ENCODE measurements at places on chromosomes 5 and 9.

DNA sequence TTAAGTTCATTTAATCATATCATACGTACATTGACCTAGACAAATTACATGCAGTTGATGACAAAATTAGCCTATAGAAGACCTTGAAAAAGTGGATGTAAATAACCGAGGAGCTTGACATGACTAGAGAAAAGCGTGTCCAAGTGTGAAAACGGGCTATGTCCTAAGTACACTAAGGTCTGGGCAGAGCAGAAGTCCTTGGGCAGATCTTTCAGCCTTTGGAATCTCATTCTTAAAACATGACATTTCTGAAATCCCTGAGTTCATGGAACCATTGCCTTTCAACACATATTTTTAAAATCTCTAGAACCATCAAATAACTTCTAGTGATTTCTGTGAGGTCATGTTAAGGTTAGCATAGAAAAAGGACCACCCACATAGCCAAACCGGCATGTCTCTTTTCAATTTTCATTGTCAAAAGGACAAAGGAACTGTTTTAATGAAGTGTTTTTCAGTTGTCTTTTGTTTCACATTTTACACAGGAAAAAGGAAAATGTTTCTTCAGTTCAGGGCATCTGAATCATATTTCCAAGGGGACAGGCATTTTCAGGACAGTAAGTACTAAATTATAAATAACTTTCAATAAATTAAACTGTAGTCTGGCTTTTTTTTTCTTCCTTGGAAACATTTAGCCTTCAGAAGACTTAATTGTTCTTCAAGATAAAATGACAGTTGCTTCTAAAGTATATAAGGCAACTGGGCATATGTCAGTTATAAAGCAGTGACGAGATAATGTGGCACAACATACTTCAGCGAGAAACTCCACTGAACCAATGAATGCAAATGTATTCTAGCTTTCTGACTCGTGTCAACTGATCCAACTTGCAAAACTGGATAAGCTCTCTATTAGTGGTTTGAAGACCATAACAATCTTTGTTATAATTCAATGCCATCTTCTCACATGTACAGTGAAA is 416.8 kb downstream of the NFIB start:
- DNase-seq = no peak

DNA sequence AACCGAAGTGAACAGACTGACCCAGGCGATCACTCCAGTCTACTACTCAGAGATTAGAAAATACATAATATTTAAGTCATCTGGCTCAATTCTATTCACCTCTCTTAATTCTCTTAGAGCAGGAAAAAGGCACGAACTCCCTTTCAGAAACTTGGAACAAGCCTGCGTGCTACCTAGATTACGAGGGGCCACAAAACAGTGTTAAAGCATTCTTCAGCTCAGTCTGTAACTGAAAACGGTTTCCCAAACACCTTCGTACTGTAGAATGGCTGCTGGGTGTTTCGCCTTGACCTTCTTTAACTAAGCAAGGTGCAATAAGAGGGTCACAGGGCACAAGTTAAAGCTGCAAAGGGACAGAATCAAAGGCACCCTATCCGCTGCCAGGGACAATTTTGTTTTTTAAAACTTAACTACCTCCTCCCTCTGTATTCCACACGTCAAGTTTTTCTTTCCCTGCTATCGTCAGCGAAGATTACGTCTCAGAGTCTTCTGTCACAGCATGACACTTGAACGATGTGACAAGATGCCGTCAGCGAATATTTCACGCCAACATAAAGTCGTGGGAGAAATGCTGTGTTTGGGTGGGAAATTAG is 687 bp downstream of the LYSMD3 start:
- no peak for DNase-seq

- DNase-seq = no peak
Measured at GRCh38 chr9:124615100-124615742, 108.0 kb upstream of the NR5A1 start.

- DNase-seq = no peak
Measured at GRCh38 chr9:98260635-98261034, 5.2 kb upstream of the TBC1D2 start.
